Endothelial cell (in vitro differentiated cells): ENCODE measurements at places on chromosomes 4 and X. TPM values are rescaled to one million over a fixed set of nuclear protein-coding genes. Genes with fewer than 3 reads are reported as not detected.

DNA sequence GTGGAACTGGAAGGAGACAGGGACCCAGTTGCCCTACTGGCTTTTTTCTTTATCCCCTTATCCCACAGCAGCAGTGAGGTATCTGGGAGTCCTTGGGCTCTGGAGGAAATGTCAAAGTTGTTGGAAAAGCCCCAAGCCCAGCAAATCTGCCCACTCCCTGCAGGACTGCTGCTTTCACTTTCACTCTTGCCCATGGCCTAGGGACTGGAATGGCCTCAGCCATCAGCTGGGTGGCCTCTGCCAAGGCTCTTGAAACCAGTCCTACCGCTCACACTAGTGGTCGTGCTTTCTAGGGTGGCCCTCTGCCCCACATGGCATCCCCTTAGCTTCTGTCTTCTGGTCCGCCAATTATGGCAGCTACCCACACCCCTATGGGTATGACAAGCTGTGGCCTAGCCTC is 9.7 kb upstream of the RHOXF1 start:
- peaks cover 1% of the 10 kb centered on the region for H3K27me3 ChIP-seq
- no peak overlapping the region for H3K27ac ChIP-seq
- no peaks in the 10 kb centered on the region for H3K36me3 ChIP-seq
- DNase-seq, result no peak

DNA sequence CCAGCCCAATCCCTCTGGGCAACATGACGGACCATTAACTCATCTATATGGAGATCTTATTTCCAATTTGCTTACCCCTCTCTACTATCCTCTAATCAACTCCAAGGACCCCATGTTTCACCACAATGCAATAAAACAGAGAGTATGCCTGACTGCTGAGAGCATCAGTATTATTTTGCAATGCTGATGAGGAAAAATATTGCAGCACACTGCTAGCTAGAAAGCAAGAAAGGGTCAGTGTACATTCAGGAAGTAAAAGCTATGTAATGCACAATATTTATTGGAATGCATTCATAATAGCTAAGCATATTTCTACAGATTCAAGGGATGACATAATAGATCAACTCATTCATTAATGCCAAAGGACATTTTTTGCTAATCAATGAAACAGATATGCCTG is 33.2 kb downstream of the ARAP2 start:
- H3K27ac ChIP-seq, result no peak overlapping the region
- no peaks in the 10 kb centered on the region for H3K27me3 ChIP-seq
- no peaks in the 10 kb centered on the region for H3K36me3 ChIP-seq
- DNase-seq, result no peak
- H3K4me1 ChIP-seq, result no peaks in the 10 kb centered on the region

DNA sequence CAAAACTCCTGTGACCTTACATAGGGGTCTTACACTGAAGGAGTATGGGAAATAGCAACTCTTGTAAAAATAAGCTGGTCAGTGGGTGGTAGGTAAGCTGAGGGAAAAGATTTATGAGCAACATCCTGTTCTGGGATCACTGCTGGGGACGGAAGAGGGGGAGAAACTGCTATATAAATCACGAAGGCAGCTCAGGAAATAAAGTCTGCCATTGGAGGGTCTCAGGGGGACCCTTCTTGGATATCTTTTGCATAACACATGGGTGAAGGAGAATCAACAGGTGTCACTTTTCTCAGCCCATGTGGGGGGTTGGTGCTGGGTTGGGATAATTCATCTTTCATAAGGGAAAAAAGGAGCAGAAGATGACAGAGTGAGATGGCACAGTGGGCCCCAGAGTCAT is 33.7 kb downstream of the AFF1 start:
- H3K36me3 ChIP-seq, result no peaks in the 10 kb centered on the region
- no peak overlapping the region for H3K4me3 ChIP-seq
- H3K27ac ChIP-seq, result no peak overlapping the region
- peaks cover 4% of the 10 kb centered on the region for H3K27me3 ChIP-seq
- peaks cover 14% of the 10 kb centered on the region for H3K4me1 ChIP-seq

DNA sequence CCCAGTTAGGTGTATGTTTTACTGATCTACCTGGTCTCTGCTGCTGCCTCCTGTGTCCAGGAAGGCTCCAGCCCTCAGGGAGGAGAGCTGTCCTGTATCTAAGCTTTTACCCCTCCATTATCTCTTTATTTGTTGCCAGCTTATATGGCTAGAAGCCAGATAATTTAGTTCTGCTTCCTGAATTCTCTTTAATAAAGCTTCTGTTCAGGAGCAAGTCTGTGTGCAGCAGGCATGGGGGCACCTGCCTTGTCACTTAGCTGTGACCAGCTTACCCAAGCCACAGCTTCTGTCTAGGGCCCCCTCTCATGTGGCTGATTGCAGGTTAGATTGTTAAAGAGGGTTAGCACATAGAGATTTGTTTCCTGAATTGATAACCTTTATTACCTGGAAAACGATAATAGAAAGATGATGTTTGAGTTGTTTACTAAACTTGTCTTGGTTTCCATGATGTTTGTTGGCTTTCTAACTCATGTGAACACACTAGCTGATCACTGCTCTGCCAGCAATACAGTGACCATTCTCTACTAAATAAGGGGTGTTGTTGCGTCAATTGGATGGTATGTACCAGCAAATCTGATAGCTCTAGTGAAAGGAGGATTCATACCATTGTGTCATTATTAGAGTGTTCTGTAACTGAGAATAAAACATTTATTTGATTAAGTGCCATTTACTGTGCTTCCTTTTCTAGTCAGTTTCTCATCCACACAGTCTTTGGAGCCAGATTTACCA is 189.8 kb upstream of the ANK2 start:
- no peak overlapping the region for H3K27ac ChIP-seq
- no peak for DNase-seq
- no peak overlapping the region for H3K4me3 ChIP-seq
- H3K36me3 ChIP-seq, result no peaks in the 10 kb centered on the region

- peak overlapping the region; percentile 82 for H3K4me3 ChIP-seq
- peaks cover 17% of the 10 kb centered on the region for H3K27me3 ChIP-seq
- no peak overlapping the region for H3K27ac ChIP-seq
- H3K4me1 ChIP-seq, result peaks cover 28% of the 10 kb centered on the region
- no peak for DNase-seq
- no peaks in the 10 kb centered on the region for H3K36me3 ChIP-seq
Measured at GRCh38 chr4:144645102-144645630, 790 bp upstream of the HHIP start.

DNA sequence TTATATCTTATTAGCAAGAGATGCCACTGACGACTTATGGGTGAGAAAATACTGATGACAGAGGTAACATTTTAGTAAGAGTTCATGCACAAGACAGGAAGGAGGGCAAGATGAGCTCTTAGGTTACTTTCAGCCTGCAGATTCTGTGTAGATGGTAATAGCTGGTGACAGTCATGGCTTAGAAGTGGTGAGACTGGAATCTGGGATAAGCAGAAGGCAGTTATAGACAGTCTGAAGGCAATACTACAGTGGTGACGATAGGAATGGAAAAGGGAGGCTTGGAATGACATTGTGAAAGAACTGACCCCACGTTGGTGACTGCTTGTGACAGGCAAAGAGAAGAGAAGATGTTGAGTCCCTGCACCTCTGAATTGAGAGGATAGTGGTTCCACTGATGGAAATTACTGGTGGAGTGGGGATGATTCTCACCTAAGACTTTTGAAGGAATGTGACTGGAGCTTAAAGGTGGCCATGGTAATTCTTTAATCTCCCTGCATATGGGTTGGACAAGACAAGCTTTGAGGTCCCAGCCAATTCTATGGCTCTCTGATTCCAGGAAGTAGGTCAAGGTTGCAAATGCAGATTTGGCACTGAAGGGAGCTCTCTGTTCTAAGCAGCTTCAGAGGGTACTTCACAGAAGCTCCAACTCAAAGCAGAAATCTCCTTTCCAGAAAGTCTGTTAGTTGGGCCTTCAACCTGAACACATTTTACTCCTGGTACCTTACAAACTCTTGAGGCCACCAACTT is 99.7 kb downstream of the RASL11B start:
- no peaks in the 10 kb centered on the region for H3K36me3 ChIP-seq
- DNase-seq, result no peak
- no peak overlapping the region for H3K4me3 ChIP-seq
- H3K27me3 ChIP-seq, result no peaks in the 10 kb centered on the region

Gene CLTRN
- 0.95 TPM for total RNA-seq

GRCh38 chr4:5973486-5974220 is 44.6 kb downstream of the C4orf50 start:
- peaks cover 4% of the 10 kb centered on the region for H3K36me3 ChIP-seq
- peaks cover 8% of the 10 kb centered on the region for H3K27me3 ChIP-seq
- H3K27ac ChIP-seq, result no peak overlapping the region
- DNase-seq, result no peak

Gene NHS
- 5.3 TPM for total RNA-seq

DNA sequence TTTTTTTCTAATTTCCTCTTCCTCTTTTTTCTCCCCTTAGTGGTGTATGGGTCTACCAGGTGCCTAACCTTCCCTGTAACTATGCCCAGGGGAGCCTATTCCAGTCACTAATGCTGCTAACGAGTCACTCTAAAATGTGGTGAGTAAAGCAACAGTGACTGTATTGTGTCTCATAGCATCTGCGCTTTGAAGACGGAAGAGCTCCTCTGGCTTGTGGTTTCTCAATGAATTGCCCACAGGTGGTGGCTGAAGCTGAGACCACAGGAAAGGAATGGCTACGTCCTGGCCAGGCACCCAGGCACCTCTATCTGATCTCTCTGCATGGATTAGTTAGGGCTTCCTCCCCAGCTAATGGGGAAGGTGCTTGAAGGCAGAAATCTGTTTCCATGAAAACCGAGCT is 763.5 kb upstream of the FRG1 start:
- no peak overlapping the region for H3K4me3 ChIP-seq
- no peaks in the 10 kb centered on the region for H3K4me1 ChIP-seq
- no peak for DNase-seq
- H3K27me3 ChIP-seq, result no peaks in the 10 kb centered on the region

- peaks cover 9% of the 10 kb centered on the region for H3K36me3 ChIP-seq
- H3K4me3 ChIP-seq, result peak overlapping the region; percentile 88
- peaks cover 14% of the 10 kb centered on the region for H3K4me1 ChIP-seq
- no peak for DNase-seq
- peaks cover 9% of the 10 kb centered on the region for H3K27me3 ChIP-seq
Measured at GRCh38 chr4:2754848-2755819, 1.0 kb downstream of the TNIP2 start.
